ENCODE measurements at places on chromosomes 5 and 9. TPM values are rescaled to one million over a fixed set of nuclear protein-coding genes. Genes with fewer than 3 reads are reported as not detected.

Gene GZMA
- total RNA-seq, result 0.93 TPM

DNA sequence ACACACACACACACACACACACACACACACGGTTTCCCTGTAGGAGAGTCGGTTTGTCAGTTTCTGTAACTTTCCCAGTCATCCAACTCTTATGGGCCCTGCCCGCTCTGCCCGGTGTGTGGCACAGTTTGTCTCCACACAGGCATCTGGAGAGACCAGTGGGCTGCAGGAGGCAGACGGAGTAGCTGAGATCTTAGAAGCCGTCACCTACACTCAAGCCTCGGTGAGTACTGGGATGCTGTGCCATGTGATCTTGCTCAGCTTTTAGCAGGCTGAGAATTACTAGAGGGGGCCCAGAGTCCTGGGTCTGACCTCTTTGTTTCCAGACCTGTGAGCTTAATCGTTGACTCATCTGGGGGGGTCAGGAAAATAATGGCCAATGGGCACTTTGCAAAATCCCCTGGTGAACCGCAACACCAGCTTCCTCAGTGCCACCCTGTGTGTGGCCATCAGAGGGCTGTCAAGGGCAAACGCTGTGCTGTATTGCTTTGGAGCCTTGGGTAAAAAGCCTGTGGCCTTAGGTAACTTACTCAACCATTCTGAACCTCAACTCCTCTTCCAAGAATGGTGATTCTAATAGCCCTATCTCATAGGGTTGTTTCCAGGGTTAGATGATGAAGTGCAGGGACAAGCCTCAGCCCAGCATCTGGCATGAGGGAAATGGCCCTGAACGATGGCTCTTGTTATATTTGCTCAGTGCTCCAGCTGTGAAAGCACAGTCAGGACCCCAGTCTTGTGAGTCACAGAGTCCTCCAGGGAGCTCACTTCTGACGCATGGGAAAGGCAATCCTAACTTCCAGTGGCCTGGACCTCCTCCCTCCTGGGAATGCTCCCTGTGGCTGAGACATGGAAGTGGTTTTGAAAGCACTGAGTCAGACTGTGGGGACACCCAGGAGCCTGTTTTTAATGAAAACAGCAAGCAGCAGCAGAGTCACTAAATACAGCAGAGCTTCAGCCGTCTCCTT is 45.6 kb downstream of the COL15A1 start:
- peak; percentile 50 for DNase-seq

Gene GARIN3
- not detected for total RNA-seq

DNA sequence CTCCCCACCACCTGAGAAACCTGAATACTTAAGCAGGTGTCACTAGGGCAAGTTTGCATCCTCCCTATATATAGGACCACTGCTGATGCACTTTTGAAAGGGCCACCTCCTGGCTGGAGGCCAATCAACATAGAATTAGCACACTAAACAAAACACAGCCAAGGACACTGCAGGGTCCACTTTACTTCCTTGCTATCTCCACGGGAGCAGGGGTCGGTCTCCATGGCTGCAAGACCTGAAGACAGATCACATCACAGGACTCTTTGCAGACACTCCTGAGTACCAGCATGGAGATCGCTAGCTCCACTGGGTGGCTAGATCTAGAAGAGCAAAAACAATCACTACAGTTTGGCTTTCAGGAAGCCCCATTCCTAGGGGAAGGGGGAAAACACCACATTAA is 72.3 kb downstream of the C9orf153 start:
- no peak for DNase-seq

DNA sequence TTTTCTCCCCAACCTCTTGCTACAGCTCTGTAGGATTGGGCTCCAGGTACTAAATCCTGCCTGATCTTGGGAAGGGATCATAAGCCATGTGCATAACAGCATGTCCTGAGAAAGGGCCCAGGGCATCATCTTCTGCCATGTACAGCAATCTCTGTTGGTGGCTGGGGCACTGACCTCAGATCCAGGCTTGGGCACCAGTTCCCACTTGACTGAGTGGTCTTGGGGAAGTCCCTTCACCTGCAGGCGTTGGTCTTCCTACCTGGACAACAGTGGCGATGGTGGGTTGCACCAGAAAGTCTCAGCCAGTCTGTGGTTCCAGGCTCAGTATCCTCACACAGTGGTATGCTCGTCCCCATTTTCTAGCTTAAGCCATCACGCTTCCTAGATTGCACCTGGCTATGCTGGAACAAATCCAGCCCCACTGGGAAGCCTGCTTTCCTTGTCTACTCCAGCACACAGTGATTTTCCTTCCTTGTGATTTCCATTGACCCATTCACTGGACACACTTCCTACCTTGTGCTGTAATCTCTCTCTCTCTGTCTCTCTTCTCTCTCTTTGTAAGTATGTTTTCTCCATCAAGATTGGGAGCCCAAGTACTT is 121.7 kb upstream of the PITX1 start:
- no peak for DNase-seq

GRCh38 chr5:126031989-126032716 is 391.1 kb upstream of the GRAMD2B start:
- DNase-seq, result peak; percentile 17

DNA sequence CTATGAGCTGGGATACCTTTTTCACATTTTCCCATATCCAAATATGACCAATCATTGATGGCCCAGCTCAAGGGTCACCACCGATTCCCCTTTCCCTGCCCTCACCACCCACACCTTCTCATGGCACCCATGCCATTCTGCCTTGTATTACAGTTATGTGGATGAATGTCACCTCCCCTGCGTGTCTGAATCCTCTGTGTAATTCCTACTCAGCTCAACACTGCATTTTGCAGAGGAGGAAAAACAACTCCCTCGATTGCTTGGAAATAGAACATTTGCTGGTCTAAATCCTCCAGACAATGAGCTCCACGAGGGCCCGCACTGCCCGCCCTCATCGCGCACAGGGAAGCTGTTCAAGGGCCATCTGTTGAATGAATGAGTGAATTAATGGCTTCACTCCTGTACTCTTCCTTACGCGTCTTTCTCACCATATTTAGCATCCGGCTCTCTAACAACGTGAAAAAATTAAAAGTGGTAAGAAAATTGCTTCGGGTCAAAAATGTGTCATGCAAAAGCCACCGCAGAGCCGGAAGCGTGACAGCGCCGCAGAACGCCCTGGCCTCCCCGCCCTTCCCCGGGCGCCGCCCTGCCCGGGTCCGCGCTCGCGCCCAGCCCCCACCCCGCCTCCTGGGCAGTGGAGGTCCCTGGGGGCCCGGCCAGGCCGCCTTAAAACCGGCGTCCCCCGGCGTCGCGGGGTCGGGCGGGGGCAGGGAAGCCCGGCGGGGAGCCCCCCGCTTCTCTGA is 704 bp downstream of the SUSD1 start:
- DNase-seq, result peak; percentile 78

Gene ENTREP1
- total RNA-seq, result 5.5 TPM

Gene ANKRD55
- total RNA-seq, result not detected

Gene HNRNPA0
- total RNA-seq, result 8.7 TPM

GRCh38 chr9:96014078-96014477 is 138.6 kb downstream of the ERCC6L2 start:
- no peak for DNase-seq

GRCh38 chr5:125411071-125411743 is 664.8 kb upstream of the ZNF608 start:
- DNase-seq, result peak; percentile 17

Gene RAD50
- total RNA-seq, result 21.1 TPM

Gene UBE2QL1
- 0.14 TPM for total RNA-seq

GRCh38 chr9:31253800-31254762 is 1130.4 kb upstream of the ACO1 start:
- DNase-seq, result peak; percentile 19
